ENCODE measurements at places on chromosomes 12 and 14.
A peak's percentile ranks its signal among the peaks of the same experiment; 100 is the strongest.

- no peak for DNase-seq
Observed at GRCh38 chr12:32809846-32810245, 54.1 kb upstream of the YARS2 start.

DNA sequence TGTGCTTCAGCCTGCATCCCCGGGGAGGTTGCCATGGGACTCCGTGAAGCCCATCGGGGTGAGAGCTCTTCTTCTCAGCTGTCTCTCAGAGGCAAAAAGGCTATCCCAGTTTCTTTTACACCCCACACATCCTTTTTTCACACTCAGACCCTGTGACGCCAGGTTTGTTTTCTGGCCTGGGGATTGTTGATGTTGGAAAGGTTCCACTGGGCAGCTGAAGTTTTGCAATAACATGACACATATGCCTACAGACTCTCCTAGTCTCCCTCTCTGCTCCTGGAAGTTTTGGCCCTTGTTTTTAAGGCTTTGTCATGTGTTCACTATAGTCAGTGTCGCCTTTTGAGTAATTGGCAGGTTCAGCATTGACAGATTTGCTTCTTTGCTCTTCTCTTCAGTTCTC lies 118.6 kb downstream of the SMOC1 start:
- DNase-seq, result no peak

DNA sequence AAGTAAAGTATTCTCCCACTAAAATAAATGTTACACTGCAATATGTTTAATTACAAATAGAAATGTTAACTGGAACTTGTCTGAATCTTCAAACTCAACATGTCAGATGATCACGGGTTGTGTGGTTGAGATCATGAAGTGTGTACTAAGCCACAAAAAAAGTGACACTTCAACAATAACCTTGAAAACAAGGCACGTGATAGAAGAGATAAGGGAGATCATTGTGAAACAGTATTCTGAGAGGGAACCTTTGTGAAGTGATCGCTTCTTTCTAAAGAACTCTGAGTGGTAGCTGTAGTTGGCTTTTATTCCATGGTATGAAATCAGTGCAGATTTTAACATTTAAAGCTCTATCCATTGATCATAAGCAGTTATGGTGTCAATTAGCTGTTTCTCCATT lies 60.0 kb downstream of the LIN52 start:
- DNase-seq, result no peak

DNA sequence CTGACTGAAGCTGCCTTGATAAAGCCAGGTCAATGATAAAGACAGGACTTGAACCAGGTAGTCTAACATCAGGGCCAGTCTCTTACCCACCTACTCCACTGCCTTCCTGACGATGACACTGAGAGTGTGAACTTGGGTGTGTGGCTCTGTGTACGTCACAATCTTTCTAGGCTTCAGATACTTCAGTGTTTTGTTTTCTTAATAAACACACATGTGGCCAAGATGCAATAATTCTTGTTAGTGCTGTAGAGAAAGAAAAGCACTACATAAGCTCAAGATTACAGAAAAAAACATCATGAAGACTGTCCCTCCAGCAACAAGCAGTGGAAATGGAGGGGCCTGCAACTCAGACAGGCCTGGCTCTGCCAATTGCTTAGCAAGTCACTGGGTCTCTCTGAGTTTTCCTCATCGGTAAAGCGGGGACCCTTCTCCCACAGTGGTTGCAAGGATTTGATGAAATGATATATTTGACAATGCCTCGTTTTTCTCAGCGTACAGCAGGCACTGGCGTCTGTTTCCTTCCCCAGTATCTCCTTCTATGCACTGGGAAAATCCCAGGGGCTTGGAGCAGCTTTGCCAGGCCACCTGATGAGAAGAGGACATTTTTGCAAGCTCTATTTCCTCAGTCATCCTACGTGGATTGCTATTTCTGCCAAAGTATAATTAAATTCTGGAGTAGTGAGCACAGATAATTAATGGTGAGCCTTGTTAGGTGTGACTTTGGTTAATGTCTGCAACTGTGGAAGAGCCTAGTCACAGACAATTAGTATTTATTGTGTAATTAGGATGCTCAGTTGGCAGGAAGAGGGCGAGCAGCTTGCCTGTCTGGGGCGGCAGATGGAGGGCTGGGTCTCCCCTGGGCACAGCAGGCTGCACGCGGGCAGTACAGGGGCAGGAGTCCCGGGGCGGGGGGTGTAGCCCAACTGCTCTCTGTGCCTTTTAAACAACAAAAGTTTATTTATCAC lies 55.8 kb upstream of the CHGA start:
- no peak for DNase-seq

GRCh38 chr14:52434955-52435354 lies 117.3 kb downstream of the TXNDC16 start:
- no peak for DNase-seq

DNA sequence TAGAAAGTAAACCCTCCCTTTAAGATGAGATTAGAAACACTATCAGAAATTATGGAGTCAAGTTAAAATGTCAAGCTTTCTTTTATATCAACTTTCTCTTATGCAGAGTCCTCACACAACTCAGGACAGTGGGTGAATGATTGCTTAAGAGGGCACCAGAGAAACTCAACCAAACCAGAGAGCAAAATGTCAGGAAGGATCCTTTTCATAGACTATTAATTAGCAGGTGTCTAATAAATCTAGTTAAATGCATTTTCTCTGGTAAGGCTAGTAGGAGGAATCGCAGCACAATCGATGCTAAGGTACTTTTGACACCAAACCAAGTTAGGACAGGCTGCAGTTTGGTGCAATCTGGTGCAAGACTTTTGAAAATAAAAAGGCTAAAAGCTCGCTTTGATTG lies 614.7 kb upstream of the FOXG1 start:
- no peak for DNase-seq

DNA sequence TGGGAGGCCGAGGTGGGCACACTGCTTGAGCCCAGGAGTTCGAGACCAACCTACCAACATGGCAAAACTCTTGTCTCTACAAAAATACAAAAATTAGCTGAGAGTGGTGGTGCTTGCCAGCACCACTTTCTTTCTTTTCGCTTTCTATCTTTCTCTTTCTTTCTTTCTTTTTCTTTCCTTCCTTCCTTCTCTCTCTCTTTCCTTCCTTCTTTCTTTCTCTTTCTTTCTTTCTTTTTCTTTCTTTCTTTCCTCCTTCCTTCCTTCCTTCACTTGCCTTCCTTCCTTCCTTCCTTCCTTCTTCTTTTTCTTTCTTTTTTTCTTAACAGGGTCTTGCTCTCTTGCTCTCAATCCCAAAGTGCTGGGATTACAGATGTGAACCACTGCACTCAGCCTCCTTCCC lies 66.8 kb downstream of the HSD17B6 start:
- DNase-seq, result no peak

DNA sequence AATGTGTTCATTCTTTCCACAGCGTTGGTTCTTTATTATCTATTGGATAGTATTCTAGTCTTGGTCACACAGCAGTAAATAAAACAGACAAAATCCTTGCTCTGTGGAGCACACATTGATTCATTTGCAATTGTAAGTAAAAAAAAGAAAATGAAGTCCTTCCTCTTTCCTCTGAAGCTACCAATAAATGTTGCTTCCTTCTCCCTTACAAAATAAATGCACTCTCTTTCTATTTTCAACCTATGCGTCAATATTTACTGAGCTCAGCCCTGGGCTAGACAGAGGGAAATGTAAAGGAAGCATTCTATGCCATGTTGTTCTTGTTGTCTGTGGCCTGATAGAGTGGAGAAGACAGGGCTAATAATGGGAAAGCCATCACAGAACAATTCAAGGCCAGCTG lies 2.9 kb downstream of the ABHD12B start:
- DNase-seq, result no peak

DNA sequence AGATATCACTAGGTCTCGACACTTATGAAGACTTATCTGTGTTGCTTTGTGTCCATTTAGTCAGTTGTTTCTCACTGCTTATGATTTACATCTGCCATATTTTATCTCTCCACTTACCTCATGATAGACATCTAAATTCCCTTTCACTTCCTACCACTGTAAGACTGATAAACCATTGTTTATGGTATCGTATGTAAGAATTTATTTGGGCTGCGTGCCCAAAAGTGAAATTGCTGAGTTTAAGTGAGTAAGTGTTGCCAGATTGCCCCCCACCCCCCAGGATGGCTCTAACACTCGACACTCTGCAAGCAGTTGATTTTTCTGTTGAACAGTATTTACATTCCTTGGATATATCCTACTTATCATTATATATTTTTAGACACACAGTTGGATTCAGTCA lies 69.9 kb upstream of the MON2 start:
- no peak for DNase-seq

- no peak for DNase-seq
Observed at GRCh38 chr14:96519970-96520369, 17.8 kb downstream of the PAPOLA start.

DNA sequence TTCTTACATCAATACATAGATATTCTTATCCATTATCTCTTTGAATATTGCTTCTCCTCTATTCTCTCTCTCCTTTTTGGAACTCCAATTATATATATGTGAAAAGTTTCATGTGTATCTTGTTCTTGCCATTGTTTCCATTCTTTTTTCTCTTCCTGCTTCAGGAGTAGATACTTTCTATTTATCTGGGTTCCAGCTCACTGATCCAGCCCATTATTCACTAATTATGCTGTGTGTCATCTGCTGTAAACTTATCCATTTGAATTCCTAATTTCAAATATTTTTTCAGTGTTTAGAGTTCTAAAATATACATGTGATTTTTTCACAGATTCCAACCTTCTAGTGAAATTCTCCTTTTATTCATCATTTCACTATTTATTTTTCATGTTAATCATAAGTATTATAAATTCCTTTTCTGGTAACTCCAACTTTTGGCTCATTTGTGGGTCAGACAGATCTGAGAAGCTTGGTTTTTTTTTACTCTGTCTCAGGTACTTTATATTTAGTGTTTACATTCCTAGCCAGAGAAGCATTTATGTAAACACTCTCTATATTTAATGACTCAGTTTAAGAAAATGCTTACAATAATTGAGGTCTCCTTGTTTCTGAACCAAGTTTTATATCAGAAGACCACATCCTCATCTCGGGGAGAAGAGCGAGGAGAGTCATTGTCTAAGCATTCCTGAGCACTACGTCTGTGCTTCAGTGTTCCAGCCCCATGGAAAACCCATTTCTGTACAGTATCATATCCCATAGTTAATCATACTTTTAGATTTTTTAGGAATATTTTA lies 15.9 kb upstream of the AMIGO2 start:
- DNase-seq, result no peak

- no peak for DNase-seq
Observed at GRCh38 chr12:6700646-6701051, at the start of gene PIANP. PIANP (minus strand) TSS chr12:6700815; CDS start chr12:6698061, 2,754 bp downstream.

GRCh38 chr12:92324849-92325500 lies 179.3 kb upstream of the BTG1 start:
- DNase-seq, result no peak

DNA sequence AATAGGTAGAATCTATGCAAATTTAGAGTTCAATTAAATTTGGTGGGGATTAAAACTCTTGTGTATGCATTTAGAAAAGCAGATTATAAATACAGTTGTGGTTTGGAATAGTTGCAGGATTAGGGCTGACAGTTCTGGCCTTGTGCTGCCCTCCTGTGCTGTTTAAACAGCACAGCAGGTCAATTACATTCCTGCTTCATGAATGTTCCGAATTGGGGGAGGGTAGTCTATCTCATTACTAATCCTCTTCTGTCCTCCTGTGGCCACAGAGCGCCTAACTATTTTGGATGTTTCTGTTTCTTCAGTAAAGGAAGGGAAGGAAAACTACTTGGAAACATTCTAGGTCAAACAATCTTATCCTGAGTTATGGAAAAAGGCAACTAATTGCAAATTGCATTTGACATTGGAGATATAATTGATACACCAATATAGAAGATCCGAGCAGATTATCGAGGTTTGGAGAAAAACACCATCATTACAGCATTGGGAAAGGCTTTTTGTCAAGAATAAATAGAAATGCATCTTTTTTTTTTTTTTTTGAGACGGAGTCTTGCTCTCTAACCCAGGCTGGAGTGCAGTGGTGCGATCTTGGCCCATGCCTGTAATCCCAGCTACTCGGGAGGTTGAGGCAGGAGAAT lies 8.7 kb upstream of the GPR19 start:
- DNase-seq, result peak; percentile 97

DNA sequence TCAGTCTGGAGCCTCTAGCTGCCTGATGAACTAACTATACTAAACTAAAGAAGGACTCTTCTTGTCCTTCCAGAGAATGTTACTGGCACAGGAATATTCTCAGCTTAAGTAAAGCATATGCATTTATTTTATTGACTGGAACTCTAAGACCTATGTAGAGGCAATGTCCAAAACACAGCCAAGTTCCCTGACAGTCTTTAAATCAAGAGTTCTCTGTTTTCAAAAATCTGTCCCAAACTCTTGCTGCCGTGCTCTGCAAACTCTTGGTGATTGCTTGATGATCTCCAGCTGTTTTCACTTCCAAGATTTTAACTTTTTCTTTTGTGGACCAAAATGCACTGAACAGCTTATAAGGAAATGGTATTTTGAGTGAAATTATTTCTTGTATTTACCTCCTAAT lies 67.5 kb upstream of the DAAM1 start:
- DNase-seq, result no peak

DNA sequence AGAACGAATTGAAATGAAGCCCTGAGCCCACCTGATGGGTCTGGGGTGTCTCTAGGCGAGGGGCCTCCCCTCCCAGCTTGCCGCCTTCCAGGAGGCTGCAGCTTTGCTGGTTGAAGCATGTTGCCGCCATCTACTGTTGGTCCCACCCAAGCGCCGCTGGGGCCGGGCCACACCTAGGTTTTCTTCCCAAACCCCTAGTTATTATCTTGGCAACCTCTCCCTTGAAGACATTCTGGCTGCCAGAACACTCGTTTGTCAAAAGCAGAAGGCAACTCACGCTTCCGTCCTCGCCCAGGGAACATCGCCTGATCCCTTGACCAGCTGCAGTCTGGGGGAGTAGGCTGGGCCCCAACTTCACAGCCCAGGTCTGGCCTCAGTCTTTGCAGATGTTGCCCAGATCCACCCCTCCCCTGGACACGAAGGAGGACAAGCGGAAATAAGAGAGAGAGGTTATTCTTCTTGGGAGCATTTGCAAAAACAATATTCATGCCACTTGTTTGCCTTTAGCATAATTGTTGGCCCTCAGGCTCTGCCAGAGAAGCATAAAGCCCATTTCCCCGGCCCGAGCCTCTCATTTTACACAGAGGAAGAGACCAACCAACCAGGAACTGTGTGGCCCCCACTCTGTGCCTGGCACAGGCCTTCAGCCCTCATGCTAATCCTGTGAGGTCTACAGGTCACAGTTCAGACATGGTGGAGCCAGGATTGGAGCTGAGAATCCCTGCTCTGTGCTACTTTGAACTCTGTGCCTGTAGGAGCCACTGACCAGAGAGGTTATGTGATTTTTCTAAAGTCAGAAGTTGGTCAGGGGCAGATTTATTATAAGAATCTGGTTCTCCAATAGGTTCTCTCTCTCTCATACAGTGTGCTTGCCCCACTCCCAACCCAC lies 6.8 kb downstream of the EMP1 start:
- no peak for DNase-seq

GRCh38 chr14:92694807-92695206 lies 53.6 kb downstream of the LGMN start:
- DNase-seq, result no peak

- no peak for DNase-seq
Observed at GRCh38 chr14:66610154-66610563, 102.2 kb downstream of the GPHN start.

DNA sequence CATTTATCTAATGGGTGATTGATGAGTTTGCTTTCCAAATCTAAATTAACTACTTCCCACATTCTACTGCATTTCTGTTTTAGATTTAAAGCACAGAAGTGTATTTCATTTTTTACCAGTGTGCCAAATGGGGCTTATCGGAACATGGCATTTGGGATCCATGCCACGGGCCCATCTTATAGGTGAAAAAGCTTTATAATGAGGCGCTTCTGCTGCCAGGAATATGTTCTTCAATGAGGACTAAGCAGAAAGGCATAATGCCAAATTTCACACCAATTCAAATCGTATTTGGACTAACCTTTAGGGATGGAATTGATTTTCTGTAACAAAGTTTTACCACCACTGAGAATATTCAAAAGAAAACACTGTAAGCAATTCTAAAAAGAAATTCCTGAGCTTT lies 803.5 kb upstream of the FLRT2 start:
- DNase-seq, result no peak

All from hippocampal formation (tissue), 2 donors.